HFFc6 (cell line): ENCODE measurements at places on chromosomes 12 and 14. TPM values are rescaled to one million over a fixed set of nuclear protein-coding genes. Genes with fewer than 3 reads are reported as not detected.

DNA sequence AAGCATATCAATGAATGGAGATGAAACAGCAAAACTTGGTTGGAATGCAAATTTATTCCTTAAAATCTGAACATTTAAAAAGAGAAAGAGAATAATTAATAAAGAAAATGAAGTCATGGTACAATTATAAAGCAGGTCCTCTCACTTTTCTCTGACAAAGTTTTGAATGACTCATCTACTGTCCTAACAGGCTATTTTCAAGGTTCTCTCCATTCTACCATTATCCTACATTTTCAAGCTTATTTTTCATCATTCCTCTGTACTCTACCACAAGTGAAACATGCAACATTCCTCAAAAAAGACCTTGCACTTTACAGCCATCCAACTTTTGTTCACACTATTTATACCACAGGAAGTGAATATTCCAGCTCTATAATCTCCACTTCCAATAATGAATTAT, 36.9 kb upstream of the AP4S1 start:
- peak overlapping the region; percentile 9 for H3K27ac ChIP-seq
- DNase-seq: peak; percentile 12
- peaks cover 5% of the 10 kb centered on the region; the same call in 1 of the 2 replicates for H3K36me3 ChIP-seq
- peaks cover 41% of the 10 kb centered on the region for H3K4me1 ChIP-seq
- no peak overlapping the region; the same call in 1 of the 2 replicates for H3K4me3 ChIP-seq
- H3K27me3 ChIP-seq: no peaks in the 10 kb centered on the region

Gene HOXC4
- 0.16 and 0.37 TPM in 2 replicates for total RNA-seq

Gene PTGDR
- not detected in 3 replicates for total RNA-seq

- H3K36me3 ChIP-seq: no peaks in the 10 kb centered on the region
- H3K4me3 ChIP-seq: no peak overlapping the region
- DNase-seq: no peak
Measured at GRCh38 chr14:66752109-66752508, 244.2 kb downstream of the GPHN start.

DNA sequence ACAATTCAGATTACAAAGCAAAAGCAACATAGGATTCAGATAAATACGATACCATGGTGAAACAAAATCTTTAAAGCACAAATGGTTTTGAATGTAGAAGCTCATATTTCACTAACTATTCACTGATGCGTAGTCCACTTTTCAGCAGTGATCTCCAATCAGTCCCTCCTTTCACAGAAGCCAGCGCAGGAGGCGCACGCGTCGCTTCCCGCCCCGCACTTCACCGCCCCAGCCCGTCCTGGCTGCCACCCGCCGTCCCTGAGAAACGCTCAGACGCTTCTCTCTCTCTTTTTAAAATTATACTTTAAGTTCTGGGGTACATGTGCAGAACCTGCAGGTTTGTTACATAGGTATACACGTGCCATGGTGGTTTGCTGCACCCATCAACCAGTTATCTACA, 19.8 kb upstream of the CHFR start:
- peaks cover 21% of the 10 kb centered on the region for H3K36me3 ChIP-seq
- no peak overlapping the region for H3K4me3 ChIP-seq
- no peak overlapping the region for H3K27ac ChIP-seq
- H3K4me1 ChIP-seq: no peaks in the 10 kb centered on the region
- H3K27me3 ChIP-seq: peaks cover 6% of the 10 kb centered on the region; the same call in 1 of the 2 replicates
- no peak for DNase-seq

DNA sequence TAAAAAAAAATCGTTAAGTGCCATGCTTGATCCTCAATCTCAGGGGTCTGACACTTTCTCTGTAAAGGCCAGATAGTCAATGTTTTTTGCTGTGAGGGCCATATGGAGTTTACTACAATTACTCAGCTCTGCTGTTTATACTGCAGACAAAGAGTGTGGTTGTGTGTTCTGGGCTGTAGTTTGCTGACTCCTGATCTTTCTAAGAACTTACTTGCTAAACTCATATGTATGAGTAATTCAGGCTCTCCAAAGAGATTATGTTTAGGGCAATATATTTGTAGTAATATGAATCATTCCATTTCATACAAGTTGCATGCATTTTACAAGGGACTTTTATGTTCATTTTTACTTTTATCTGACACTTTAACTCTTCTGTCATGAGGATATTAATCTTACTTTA, 188.2 kb downstream of the TMTC2 start:
- no peak overlapping the region for H3K27ac ChIP-seq
- no peaks in the 10 kb centered on the region for H3K4me1 ChIP-seq
- no peaks in the 10 kb centered on the region; the same call in 1 of the 2 replicates for H3K27me3 ChIP-seq
- no peak overlapping the region for H3K4me3 ChIP-seq
- H3K36me3 ChIP-seq: no peaks in the 10 kb centered on the region

- H3K4me3 ChIP-seq: no peak overlapping the region
- H3K27me3 ChIP-seq: peaks cover 3% of the 10 kb centered on the region; the same call in 1 of the 2 replicates
- no peaks in the 10 kb centered on the region for H3K36me3 ChIP-seq
Measured at GRCh38 chr12:40157336-40157735, 51.5 kb upstream of the SLC2A13 start.

Gene ZFHX2
- 0.63 to 5.4 TPM (median 3.1 TPM) in 3 replicates for total RNA-seq

GRCh38 chr12:81866081-81866480, 106.9 kb upstream of the PPFIA2 start:
- no peak overlapping the region for H3K27ac ChIP-seq
- no peaks in the 10 kb centered on the region for H3K27me3 ChIP-seq
- H3K4me3 ChIP-seq: no peak overlapping the region
- DNase-seq: no peak
- H3K36me3 ChIP-seq: no peaks in the 10 kb centered on the region
- no peaks in the 10 kb centered on the region for H3K4me1 ChIP-seq

Gene BHLHE41
- total RNA-seq: 11.5 to 14.6 TPM (median 12.8 TPM) in 3 replicates

GRCh38 chr12:109169686-109170085, 53.3 kb downstream of the ACACB start:
- no peak for DNase-seq
- H3K27me3 ChIP-seq: no peaks in the 10 kb centered on the region
- no peaks in the 10 kb centered on the region for H3K4me1 ChIP-seq
- H3K4me3 ChIP-seq: no peak overlapping the region
- H3K36me3 ChIP-seq: peaks cover 15% of the 10 kb centered on the region

Gene TEAD4
- total RNA-seq: 20.7 to 24.8 TPM (median 23.4 TPM) in 3 replicates

DNA sequence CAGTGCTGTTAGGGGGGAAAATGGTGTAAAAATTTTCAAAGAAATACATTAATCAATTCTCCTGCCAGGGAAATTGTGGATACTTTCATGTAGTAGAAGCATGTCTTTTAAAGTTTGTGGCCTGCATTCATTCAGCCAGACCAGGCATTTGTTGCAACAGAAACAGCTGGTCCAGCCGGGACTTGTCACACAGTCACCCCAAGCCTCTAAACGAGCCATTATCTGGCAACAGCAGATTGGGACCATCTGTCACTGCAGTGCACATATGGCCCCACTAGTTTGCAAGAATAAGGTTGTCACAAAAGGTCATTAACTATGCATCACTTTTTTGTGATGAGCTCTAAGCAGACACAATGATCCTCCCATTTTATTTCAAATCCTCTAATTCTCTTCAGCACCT, 193.9 kb downstream of the PHLDA1 start:
- H3K4me1 ChIP-seq: peaks cover 8% of the 10 kb centered on the region
- H3K27me3 ChIP-seq: no peaks in the 10 kb centered on the region; the same call in 1 of the 2 replicates
- peaks cover 8% of the 10 kb centered on the region for H3K36me3 ChIP-seq
- no peak overlapping the region for H3K27ac ChIP-seq

Gene A2M
- total RNA-seq: 0.37 to 0.61 TPM (median 0.50 TPM) in 3 replicates

- H3K4me1 ChIP-seq: peaks cover 28% of the 10 kb centered on the region; the same call in 1 of the 2 replicates
- no peak overlapping the region for H3K27ac ChIP-seq
- no peaks in the 10 kb centered on the region for H3K27me3 ChIP-seq
- DNase-seq: no peak
- H3K36me3 ChIP-seq: no peaks in the 10 kb centered on the region
Measured at GRCh38 chr14:33691907-33692306, 259.0 kb downstream of the EGLN3 start.

Gene PPP1R13B
- 4.6 to 5.6 TPM (median 5.1 TPM) in 3 replicates for total RNA-seq

Gene PTPRO
- total RNA-seq: 0.08 to 0.27 TPM in 2 of 3 replicates, not detected in the other

DNA sequence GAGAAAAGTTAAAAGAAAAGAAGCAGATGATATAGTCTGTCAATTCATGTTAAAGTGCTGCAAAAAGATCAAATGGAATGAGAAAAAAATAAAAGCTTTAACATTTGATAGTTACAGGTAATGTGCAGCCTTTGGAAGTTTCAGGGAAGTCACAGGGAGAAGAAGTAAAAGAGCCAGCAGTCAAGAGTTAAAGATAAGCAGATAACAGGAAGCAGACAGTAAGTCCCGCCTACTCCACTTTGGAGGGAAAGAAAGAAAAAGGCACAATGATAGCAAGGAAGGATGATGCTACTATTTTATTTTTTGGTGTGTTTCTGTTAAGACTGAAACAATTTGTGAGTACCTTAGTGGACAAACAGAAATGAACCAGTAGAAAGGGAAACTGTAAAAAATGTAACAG, 111.1 kb upstream of the KRR1 start:
- H3K4me3 ChIP-seq: no peak overlapping the region
- no peak for DNase-seq
- H3K27ac ChIP-seq: no peak overlapping the region; the same call in 1 of the 2 replicates
- no peaks in the 10 kb centered on the region; the same call in 1 of the 2 replicates for H3K27me3 ChIP-seq

DNA sequence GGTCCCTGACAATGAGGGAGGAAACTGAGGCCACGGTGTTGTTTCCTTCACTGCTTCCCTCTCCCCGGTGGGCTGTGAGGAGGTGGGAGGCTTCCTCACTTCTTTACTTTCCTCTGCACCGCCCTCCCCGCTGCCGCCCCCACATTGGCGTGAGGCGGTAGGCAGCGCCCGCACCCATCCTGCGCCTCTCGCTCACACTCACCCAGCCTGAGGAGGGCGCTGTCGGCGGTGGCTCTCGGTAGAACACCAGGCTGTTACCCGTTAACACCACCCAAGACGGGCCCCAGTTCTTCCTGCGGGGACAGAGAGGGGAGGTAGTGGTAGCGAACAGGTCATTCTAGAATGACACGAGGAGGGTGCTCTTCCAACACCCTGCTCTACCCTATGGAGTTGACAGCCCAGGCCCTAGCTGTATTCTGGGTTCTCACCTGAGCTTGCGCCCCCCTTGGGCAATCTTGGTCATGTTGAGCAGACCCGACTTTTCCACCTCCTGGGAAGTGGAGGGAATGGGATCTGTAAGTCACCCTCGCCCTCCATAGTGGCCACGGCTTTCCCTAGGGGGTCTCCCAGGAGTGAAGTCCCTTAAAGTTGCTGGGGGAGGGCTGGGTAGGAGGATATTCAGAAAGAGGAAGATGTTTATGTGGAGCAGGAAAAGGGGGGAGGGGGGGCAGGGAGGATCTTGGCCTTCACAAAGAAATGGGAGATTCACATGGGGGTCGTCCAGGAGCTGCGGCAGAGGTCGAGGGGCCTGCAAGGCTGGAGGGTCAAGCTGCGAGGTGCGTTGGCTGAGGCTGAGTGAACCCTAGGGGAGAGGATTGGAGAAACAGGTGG, 3.3 kb downstream of the ARHGAP9 start:
- no peak overlapping the region for H3K27ac ChIP-seq
- no peak overlapping the region for H3K4me3 ChIP-seq
- H3K4me1 ChIP-seq: peaks cover 26% of the 10 kb centered on the region
- no peaks in the 10 kb centered on the region; the same call in 1 of the 2 replicates for H3K36me3 ChIP-seq
- no peak for DNase-seq
- peaks cover 50% of the 10 kb centered on the region for H3K27me3 ChIP-seq

Gene SERPINA5
- total RNA-seq: not detected in 3 replicates

GRCh38 chr12:5442251-5443006, 10.5 kb downstream of the NTF3 start:
- peak overlapping the region; percentile 53 for H3K27ac ChIP-seq
- H3K4me1 ChIP-seq: peaks cover 53% of the 10 kb centered on the region
- peaks cover 6% of the 10 kb centered on the region for H3K27me3 ChIP-seq
- H3K4me3 ChIP-seq: no peak overlapping the region
- H3K36me3 ChIP-seq: peaks cover 10% of the 10 kb centered on the region

DNA sequence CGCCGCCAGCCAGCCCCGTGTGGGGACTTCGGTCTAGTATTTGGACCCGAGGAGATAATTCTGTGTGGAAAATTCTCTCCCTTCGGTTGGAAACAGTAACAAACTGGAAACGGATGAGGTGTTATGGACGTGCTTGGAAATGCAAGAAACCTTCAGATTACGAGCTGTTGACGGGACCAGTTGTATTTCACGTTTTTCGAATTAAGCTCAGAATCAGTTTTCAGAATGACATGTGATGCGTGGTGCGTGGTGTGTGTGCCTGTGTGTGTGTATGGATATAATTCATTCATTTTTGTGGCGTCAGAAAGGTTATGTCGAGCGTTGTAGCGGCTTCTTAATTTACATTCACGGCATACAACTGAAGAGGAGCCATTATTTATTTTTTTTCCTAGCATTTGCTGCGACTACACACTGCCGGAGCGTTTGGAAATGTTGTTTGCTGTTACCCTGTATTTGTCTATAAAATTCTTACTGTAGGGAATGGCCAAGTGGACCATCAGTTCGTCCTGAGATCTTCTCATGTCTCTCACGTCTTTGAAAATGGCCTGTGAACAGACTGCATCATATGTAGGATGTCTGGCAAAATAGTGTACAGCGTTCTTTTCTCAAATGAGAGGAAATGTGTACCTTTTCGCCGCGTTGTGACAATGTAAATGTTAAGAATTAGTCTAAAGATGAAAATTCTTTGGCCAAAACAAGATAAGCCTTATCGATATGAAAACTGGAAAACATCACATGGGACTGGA, 1.3 kb downstream of the TRAF3 start:
- no peaks in the 10 kb centered on the region; the same call in 1 of the 2 replicates for H3K27me3 ChIP-seq
- peak overlapping the region; percentile 79 for H3K27ac ChIP-seq
- DNase-seq: peak; percentile 17
- peaks cover 45% of the 10 kb centered on the region for H3K4me1 ChIP-seq
- peak overlapping the region; percentile 89 for H3K4me3 ChIP-seq

Gene TAS2R31
- total RNA-seq: 0.31 to 1.2 TPM (median 0.60 TPM) in 3 replicates
